ENCODE measurements at places on chromosomes 12 and 14.
A peak's percentile ranks its signal among the peaks of the same experiment; 100 is the strongest.

GRCh38 chr14:97290065-97290464 is 492.9 kb downstream of the VRK1 start:
- no peak for DNase-seq

DNA sequence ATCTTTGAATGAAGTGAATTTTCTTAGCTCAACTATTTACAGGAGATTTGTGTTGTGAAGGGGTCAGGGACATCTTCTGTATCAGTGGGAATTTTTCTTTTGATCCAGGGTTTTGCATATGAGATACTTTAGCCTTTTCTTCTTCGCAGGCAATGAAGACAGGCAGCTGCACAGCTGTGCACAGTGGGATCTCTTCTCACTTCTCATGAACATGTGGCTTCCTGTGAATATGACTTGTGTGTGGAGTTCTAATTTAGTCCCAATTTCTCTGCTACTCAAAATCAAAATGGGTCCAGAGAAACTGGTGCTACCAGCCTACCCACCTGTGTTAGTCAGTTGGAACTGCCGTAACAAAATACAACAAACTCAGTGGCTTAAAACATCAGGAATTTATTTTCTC is 37.8 kb downstream of the ARF6 start:
- DNase-seq: no peak

DNA sequence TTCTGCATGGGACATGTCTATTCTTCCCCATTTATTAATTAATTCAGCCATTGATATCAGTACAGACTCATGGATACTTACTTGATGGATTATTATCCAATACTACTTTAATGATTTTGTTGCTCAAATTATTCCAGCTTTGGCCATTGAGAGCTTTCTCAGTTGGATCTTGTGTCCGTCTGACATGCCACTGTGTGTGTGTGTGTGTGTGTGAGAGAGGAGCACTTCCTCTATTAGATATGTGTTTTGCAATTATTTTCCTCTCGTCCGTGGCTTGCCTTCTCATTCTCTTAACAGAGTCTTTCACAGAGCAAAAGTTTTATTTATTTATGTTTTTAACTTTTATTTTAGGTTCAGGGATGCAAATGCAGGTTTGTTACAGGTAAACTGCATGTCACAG is 194.2 kb downstream of the ADGRD1 start:
- DNase-seq: no peak

DNA sequence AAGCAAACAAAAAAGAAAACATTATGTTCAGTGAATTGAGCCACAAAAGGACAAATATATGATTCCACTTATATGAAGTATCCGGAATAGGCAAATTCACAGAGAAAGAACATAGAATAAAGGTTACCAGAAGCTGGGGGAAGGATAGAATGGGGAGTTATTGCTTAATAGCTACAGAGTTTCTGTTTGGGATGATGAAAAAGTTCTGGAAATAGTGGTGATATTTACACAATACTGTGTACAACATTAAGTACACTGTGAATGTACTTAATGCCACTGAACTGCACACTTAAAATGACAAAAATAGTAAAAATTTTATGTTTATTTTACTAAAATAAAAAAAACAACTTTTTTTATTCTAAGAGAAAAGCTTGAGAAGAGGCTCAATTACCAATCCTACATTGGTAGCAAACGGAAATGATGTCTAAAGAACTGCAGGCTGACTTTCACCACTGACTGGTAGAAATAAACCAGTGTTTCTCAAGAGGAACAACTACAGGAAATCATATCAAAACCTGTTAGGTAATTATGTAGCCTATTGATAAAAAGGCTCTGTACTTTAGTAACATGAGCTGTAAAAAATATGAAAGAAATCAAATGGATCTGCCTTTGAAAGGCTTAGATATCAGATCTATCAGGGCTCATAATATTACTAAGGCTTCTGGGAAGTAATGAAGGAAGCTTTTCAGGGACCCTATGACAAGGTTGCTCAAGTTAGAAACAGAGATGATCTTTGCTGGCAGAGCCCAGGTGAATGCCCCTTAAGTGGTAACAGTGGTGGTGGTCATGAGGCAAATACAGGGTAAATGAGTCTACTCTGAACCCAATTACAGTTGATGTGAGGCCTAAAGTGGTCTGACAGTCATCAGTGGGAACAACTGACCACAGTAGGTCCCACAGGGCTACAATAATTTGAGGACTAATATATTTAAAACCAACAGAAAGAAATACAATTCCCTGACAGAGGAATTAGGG is 41.3 kb downstream of the BAZ1A start:
- no peak for DNase-seq

- no peak for DNase-seq
Observed at GRCh38 chr14:72308967-72309485, 376.8 kb downstream of the RGS6 start.

DNA sequence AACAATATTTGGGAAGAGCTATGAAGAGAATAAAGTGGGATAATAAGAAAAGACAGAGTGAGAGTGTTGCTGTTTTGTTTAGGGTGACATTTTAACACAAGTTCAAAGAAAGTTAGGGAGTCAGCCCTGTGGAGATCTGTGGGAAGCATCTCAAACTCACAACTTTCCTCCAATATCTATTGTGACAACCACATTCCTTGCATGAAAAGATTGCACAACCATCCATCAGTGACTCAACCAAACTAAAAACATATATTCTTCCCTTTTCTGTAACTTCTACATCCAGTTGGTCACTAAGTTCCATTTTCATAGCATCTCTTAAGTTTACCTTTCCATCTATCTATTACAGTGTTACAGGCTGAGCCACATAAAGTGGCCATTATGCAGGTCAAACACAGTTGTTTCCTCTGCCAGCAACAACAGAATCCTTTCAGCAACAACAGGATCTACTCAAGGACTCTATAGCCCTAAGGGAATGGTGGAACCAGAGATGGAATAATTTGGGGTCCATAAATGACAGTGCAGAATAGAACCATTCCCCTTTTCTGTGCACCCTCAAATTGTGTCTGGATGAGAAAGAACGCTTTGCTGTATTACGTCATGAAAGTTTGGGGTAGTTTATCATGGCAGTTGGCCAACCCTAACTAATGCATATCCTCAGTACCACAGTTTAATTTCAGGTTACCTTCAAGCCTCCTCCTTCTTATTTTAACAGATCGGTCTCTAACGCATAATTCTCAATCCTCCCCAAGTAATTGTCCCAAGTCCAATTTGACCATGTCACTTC is 118.8 kb downstream of the ST8SIA1 start:
- no peak for DNase-seq

- DNase-seq: no peak
Observed at GRCh38 chr12:70724444-70724843, 87.2 kb upstream of the PTPRB start.

DNA sequence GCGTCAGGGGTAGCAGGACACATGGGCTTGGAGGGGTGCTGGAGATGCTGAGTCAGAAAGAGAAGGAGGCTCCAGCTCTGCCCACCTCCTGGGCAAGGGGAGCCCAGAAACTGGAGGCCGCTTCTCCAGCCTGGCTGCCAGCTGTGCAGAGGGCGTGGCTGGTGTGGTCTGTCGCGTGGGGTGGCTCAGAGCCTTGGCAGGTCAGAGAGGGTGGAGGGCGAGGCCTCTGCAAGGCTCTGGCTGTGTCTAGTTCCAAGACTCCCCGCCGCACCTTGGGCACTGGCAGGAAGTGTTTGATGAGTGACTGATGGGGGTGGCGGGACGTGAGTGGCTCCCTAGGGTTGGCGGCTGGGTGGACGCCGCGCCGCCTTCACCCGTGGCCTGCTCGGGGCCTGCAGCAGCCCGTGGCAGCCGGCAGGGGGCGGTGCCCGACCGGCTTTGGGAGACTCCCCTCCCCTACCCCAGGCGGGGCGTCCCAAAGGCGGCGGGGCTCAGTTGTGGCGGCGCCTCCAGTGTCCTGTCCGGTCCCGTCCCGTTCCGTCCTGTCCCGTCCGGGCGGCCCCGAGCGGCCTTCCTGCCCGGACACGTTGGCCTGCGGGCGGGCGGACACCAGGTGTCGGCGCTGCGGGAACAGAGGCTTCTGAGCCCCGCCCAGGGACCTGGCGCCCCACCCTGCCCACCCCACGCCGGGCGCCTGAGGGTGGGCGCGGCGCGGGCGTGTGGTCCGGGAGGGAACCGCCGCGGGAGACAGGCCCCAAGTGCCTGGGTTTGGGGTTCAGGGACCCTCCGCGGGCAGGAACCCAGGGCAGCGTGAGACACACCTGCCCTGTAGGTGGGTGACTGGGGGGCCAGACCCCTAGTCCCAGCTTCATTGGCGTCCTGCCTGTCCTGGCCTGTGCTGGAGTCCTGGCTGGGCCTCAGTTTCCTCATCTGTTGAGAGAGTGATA is 39.7 kb downstream of the KRT80 start:
- peak; percentile 59 for DNase-seq

GRCh38 chr12:65324551-65324950 is 46.1 kb downstream of the MSRB3 start:
- DNase-seq: no peak

DNA sequence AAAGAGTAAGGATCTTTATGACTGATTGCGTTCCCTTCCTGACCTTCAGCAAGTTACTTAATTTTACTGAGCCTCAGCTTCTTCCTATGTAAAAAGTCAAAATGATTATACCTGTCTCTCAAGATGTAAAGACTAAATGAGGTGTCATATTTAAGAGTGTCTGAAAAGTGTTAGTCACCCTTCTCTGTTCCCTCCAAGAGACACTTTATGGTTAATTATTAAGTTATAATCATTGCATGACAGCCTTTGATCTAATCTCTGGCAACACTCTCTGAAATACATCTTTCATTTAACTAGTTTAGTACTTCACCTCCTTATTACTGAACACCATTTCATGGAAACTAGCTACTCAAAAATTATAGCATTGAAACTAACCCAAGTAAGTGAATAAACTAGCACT is 54.8 kb downstream of the BMAL2 start:
- no peak for DNase-seq

DNA sequence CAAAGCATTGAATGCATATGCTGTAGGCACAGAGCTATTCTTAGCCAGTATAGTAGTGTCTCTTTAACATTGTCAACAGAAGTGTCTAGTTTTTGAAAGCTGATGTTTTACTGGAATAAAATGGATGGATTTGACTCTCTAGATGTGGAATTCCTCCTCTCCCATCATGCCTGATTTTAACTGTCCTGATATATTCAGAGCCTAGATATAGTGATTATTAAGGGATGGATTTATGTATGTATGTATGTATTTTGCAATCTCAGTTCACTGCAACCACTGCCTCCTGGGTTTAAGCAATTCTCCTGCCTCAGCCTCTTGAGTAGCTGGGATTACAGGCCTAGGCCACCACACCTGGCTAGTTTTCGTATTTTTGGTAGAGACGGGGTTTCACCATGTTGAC is 144.8 kb upstream of the NAV3 start:
- no peak for DNase-seq

DNA sequence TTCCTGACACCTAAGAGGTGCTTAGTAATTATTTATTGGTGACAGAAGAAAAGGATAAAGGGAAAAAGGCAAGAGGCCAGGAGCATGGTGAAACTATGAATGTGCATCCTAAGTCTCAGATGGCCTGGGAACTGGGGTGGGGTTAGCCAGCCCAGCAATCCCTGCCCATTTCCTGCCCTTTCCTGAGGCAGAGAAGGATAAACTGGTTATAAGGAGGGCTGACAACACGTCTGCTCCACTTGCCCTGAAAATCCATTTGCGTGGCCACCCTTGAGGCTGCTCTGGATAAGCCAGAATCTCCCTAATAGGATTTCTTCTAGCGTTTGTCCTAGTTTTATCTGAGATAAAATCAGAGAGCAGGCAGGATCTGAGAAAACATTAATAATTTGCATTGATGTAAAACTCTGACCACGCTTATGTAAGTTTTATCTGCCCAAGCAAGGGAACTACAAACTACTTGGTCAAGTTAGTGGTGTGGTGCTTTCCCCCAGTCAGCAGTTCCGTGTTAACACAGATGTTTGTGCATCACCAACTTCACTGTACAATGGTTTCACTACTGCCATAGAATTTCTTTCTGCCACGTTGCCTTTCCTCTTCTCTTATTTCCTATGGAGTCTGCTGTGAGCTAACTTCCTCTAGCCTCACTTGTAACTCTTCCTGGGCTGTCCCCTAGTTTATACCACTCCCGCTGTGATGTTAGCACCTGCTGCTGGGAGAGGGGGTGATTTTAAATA is 392.7 kb downstream of the RPS29 start:
- DNase-seq: no peak

DNA sequence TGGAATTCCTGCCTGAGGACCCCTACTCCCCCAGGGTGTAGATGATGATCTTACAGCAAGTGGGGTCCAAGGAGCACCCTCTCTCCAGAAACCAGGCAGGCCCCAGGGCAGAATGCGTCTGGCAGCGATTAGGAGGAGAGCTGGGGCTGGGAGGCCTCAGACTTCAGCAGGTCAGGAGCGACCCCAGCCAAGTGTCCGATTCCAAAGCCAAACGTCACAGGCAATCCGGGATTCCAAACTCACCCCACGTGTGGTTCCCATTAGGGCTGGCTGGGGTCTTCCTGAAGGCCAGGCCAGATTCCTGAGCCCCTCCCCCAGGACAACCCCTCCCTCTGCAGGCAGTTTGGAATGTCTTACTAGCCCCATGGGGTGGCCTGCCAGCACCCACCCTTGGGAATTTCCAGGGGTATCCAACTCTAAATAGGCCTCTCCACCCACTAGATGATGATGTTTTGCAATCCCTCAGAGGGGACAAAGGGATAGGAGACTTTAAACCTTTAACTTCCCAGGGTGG is 17.3 kb upstream of the FIGNL2 start:
- no peak for DNase-seq

DNA sequence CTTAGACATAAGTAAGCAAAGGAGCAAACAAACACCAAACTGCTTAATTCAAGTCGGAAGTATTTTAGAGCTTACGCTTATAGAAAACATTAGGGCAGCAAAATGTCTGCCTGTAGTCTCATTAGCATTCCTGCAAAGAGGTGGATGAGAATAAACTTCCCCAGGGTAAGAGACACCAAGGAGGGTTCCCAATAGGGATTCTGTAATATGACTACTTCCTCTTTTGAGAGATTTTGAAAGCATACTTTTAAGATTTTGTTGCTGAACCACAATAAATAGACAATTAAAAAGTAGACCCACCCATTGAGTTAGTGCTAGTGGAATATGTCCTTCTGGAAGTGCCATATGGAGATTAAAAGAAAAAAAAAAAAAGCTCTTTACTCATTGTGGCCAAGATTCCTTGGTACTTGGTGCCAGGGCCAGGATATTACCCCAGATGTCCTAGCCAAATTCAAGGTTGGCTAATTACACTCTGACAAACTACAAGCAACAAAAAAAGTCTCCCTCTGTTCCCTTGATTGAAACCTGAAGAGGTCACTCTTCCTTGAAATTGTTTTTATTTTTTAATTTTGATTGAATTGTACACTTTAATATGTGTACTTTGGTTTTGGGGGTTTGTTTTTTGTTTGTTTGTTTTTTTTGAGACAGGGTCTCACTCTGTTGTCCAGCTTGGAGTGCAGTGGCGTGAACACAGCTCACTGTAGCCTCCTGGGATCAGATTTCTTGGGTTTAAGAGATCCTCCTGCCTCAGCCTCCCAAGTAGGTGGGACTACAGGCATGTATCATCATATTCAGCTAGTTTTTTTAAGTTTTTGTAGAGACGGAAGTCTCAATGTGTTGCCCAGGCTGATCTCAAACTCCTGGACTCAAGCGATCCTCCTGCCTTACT is 8.7 kb downstream of the CLIP1 start:
- DNase-seq: no peak
